Tibial nerve (tissue), 4 donors: ENCODE measurements at places on chromosomes 6 and 20. TPM values are rescaled to one million over a fixed set of nuclear protein-coding genes. Genes with fewer than 3 reads are reported as not detected.
A peak's percentile ranks its signal among the peaks of the same experiment; 100 is the strongest.

DNA sequence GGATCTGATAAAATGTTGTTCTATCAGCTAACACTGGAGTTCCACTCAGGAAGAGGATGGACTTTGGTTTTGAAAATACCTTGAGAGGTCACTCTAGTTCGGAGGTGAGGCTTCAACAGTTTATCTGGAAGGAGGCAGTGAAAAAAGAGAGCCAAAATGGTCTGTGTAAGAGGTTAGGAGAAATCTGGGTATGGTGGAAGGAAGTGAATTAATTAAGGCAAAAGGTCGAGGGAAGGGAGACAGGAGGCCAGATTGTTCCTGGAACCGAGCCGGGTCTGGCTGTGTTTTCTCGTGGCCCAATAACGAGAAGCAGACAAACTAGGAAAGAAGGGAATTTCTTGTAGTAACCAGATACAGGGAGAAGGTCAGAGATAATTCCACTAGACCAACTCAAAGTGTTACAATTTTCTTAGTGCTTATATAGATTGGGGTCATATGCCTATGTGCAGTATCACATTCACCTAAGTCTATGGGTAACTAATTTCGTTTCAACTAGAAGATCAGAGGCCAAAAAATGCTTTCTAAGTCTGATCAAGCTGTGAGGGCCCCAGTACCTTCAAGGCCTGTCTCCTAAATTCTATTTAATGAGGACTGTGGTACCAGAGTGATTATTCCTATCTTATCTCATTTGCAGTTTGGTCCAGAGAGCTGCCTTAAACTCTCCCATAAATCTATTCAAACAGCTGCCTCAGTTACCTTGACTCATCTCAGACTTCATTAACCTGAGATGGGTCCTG, 96.0 kb upstream of the SNX9 start:
- peak; percentile 79 for DNase-seq

Gene ME1
- total RNA-seq = 7.8 TPM

Gene SOX18
- total RNA-seq = 44.6 TPM

DNA sequence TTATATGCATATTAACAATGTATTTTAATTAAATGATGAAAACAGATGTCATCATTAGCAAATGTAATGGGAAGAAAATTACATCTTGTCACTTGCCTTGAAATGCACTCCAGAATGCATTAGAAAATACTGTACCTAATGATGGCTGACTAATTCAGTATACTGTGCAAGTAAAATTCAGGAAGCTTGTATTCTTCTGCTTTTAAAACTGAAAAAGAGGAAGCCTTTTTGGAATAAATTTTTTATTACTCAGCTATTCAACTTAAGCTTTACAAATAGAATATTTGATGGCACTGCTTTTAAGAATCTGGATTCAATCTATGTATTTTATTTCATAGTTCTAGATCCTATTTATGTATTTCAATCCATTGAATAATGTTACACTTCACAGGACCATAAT, 195.5 kb downstream of the RIMS1 start:
- no peak for DNase-seq

- DNase-seq = no peak
Observed at GRCh38 chr6:7819431-7820015, 91.1 kb downstream of the TXNDC5 start.

Gene ADGRF4
- total RNA-seq = not detected

Gene ABHD16B
- not detected for total RNA-seq

- no peak for DNase-seq
Observed at GRCh38 chr20:62293111-62293784, 9.5 kb upstream of the ADRM1 start.
